ENCODE measurements at places on chromosomes 7 and 10.

GRCh38 chr7:132400561-132401142 lies 175.6 kb downstream of the PLXNA4 start:
- no peak for DNase-seq

GRCh38 chr10:17237915-17238444 lies 9.9 kb downstream of the VIM start:
- DNase-seq, result no peak

- DNase-seq, result no peak
Observed at GRCh38 chr10:132645630-132646442, 108.2 kb downstream of the INPP5A start.

- no peak for DNase-seq
Observed at GRCh38 chr7:1595027-1595426, 25.2 kb upstream of the PSMG3 start.

DNA sequence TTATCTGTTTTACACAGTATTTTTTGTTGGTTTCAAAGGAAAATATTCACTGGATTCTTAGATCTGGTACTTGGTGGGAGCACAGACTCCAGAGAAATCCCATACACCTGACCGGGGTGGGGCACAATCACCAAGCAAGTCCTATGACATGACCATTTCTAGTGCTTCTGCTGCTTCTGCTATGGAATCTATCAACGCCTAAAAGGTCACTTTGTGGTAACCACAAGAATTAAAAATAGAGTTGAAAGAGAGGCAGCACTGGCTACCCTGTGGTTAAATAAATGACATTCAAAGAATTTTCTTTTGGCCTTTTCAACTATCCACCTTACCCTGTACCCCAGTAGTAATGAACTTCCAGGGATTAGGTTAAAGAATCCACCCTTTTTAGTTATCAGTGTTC lies 329.9 kb upstream of the VWC2 start:
- no peak for DNase-seq

GRCh38 chr10:122655524-122656307 lies 43.9 kb downstream of the C10orf120 start:
- DNase-seq, result no peak

GRCh38 chr7:104113788-104114187 lies 94.0 kb downstream of the ORC5 start:
- DNase-seq, result no peak

DNA sequence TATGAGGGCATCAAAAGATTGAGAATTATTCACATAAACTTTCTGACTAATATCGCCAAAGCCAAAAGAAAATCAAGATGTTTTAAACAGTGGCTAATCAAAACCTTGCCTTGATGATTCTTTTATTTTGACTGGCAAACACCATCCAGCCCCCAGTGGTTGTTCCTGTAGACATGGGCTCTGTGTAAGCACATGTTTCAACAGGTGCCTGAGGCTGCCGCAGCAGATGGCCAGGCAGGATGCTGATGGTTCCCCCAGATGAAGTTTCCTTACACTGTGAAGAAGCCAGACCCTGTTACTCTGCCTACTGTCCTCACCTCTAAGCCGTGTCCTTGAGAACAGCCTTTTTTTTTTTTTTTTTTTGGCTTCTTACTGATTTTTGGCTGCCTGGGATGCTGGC lies 146.5 kb downstream of the RAB11FIP2 start:
- DNase-seq, result no peak

DNA sequence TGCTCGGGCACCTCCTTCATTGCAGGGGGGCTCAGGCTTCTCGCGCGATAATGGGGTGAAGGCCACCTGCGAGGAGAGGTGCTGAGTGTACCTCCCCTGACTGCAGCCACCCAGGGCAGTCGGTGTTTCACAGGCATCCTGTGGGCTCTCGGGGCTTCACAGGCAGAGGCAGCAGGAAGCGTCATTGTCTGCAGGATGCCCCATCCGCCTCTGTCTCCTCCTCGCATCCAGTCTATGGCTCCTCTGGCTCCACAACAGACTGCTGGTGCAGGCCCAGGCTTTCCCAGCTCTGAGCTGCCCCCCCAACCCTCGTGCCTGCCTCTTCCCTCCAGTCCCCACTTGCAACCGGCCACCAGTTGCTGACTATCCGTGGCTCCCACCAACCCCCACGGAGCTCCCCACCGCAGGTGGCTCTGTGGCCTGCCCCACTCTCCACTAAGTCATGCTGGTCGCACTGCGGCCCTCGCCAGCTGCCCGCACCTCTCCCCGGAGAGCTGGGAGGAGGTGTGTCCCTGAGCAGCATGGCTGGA lies 36.5 kb downstream of the CAMK2B start:
- no peak for DNase-seq

- DNase-seq, result peak; percentile 60
Observed at GRCh38 chr10:61750943-61751471, 88.3 kb downstream of the CABCOCO1 start.

DNA sequence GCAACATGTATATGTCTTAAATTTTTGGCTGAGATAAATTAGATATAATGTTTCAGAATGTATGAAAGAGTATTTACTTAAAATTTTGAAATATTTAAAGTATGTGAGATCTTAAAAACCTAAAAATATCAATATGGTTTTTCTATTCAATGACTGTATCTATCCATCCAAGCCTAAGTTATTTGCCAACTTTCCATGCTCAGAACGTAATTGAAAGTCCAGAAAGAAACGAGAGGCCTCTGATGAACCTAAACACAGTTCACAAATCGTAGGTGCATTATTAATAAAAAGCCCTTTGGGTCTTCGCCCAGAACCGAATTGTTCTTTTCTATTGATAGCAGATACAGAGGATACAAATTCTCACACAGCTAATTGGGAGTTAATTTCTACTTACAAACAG lies 6.5 kb downstream of the SVIL start:
- no peak for DNase-seq

DNA sequence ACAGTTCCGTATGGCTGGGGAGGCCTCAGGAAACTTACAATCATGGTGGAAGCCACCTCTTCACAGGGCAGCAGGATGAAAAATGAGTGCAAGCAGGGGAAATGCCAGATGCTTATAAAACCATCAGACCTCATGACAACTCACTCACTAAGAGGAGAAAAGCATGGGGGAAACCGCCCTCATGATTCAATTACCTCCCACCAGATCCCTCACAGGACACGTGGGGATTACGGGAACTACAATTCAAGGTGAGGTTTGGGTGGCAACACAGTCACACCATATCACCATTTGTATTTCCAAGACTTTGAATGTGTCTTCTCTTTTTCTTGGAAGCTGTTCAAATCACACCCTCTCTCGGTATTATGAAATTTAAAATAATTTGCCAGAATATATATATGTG lies 80.1 kb downstream of the SEMA3D start:
- no peak for DNase-seq

DNA sequence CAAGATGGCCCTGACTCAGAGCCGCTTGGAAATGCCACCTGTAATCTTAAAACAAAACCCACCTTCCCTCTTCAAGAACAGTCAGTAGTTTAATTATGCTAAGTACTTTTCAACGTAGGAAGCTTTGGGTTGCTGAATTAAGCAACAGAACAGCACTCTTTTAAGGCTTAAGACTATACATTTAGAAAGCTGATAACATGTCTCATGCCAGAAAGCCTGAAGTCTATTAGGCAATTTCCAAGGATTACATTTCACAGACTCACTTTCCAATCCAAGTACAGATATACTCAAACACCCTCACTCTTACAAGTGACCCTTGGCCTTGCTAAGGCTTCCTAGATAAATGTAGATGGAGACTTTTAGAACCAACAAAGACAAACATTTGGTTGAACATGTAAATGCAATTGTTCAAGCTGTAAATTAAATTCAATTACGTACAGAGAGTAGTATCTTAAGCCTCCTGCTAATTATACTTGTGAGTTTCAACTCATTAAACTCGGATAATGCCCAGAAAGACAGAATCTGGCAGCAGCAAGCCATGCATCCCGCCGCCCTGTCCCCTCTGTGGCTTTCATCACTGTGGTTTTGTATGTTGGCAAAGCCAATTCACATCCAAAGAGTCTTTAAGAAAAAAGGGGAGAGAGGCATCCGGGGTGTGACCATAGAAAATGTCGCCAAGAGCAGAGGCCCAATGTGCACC lies 283.1 kb upstream of the NRP1 start:
- no peak for DNase-seq

GRCh38 chr10:77104459-77104980 lies 533.1 kb downstream of the KCNMA1 start:
- DNase-seq, result peak; percentile 16

Measured in urothelium cell line (cell line).